ENCODE measurements at places on chromosomes 6 and 20.

DNA sequence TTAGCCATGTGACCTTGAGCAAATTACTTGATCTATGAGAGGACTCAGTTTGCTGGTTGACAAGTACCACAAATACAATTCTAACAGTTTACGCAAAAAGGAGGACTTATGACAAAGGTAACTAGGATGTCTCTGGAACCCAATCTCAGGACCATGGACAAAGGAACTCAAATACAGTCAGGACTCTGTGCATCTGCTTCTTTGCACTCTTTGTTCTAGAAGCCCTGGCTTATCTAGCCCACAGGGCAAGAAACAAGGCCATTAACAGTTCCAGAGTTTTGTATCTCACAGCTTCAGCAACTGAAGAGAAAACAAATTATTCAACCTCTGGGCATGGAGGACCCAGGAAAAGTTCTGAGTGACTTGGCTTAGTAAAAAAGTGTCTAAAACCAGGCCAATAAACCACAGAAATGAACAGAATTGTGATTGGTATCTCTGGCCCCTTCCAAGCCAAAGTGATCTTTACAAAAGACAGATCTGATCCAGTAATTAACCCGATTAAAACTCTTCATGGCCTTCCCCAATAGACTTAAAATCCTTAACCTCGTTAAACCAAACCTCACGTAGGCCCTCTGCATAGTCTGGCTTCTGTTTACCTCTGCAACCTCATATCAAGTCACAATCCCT lies 5.9 kb downstream of the WASF1 start:
- no peak for DNase-seq

DNA sequence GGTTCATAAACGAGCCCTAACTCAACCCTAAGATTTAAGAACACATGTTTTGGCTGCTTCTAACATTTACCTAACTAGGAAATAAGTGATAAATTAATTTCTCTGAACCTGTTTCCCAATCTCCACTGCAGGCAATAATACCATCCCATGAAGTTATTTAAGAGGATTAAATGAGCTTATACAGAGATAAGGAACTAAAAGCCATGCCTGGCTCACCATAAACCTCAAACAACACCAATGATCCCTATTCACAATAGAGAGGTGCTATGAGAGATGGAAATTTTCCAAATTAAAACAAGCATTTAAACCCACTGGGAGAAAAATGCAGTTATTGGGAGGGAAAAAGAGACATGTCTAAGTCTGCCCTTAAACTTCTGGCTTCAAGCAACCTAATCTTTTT lies 33.9 kb upstream of the KLHL31 start:
- DNase-seq, result no peak

DNA sequence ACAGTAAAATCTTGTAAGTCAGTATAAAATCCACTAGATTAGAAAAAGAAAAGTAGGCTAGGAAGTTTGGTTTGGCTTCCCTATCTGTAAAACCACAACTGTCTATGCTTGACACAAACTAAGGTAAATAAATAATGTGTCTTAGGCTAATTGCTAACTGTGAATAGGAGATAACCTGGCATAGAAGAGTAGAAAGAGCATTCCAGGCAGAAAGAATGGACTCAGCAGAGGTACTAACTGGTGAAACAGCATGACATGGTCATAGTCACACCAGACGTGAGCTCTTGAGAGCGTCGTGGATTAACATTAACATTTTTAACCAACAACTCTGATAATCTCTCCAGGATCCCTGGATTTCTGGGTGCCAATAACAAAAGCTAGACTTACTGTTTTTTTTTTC lies 8.7 kb upstream of the WTAP start:
- DNase-seq, result no peak

DNA sequence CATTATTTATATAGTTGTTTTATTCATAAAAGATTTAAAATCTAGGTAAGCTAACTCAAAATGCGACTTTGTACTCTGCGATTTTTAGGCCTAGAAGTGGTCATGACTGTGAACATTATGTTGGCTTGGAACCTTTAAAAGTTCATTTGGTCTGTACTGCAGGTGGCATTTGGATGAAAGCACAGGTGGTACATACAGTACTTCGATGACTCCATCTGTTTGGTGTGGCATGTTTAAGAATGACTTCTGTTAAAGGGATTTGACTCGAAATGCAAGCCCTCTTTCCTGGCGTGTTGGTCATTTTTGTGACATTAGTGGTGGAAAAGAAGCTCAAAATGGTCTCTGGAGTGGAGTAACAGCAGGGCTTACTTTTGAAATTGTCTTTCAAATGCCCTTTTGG lies 118.1 kb downstream of the UST start:
- no peak for DNase-seq

GRCh38 chr20:23449421-23449820 lies 3.3 kb downstream of the CST11 start:
- DNase-seq, result no peak

- DNase-seq, result no peak
These were observed 112.9 kb downstream of the JARID2 start for GRCh38 chr6:15358579-15359327.

DNA sequence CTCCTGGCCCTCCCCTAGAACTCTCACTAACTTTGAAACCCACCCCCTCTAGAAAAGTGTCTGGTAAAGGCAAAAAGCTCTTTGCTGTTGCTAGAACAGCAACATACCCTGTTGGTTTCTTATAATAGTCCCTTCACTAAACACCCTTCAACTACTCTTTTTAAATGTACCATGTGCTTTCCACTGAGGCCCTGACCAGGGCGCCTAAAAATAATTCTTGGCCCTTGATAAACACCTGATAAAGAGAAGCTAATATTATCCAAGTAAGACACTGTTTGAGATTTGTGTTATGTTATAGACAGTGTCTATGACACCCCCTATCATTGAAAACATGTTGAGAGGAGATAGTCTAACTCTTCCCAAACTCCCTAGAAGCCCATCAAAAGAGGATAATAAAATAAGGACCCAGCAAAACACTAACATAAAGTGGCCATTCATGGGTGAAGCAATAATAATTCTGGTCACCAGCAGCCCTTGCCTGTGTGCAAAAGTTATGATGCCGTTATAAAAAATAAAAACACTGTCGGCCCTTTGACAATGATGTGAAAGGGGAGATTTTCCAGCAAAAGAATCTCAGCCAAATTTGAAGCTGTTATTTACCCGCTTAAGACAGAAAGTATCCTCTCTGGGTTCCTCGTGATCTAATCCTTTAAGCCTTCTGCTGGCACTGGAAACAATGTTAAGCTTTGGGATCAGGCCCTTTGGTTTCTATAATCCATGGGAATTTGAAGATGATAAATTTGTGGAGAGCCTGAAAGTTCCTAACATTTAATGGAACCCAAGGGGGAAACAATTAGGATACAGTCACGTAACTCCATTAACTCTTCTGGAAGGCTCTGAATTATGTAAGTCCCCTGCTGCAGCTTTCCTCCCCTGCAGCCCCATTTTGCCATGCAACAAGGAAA lies 122.6 kb upstream of the PLCB4 start:
- no peak for DNase-seq

DNA sequence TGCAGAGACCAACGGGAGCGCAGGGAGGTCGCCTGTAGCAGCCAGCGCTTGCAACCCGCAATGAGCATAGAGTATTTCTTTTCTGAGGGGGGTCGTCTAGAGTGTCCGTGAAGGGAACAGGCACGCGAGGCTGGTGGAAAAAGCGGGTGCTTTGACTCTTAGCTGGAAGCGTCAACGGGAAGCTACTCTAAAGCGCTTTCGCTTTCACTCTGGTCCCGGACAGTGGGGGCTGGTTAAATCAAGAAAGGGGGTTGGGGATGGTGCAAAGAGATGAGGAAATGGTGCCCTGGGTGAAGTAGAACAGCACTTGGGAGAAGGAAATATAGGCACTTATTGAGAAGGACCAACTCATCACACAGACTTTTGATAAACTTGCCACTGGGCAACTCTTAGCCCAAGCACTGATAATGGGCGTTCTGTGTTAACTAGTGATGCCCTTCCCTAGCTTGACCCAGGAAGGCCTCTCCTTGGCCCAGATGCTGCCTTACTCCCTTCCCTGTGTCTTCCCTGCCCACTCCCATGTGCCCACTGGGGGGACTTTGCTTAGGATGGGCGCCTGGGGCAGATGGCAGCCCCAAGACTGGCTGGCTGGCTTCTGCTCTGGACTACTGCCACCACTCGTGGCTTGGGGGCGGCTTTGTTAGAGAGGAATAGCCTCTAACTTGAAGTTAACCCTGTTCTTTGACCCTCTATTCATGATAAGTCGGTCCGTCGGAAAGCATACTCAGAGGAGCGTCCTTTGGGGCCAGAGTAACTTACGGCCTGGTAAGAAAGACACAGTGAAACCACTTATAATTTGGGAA lies 585 bp downstream of the PSMB9 start:
- DNase-seq, result peak; percentile 49

GRCh38 chr20:55650657-55651360 lies 354.5 kb downstream of the CBLN4 start:
- DNase-seq, result no peak

GRCh38 chr6:69988458-69989126 lies 122.2 kb downstream of the COL19A1 start:
- DNase-seq, result no peak

GRCh38 chr6:19925533-19925932 lies 88.4 kb downstream of the ID4 start:
- no peak for DNase-seq

DNA sequence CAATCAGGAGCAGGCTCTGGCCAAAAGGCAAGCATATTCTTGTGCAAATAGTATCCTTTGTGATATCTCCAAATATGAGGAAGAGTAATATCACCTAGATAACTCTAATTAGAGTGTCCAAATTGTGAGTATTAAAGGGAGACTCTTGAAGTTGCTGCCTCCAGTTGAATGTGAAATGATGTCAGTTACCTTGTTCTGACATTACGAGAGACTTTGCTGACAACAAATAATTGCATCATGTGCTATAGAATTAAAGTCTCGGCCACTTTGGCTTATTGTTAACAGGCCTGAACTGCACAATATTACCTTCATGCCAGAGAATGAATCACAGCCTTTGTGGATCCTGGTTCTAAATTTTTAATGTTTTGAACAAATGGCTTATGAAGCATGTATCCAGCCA lies 106.5 kb downstream of the AIG1 start:
- no peak for DNase-seq

DNA sequence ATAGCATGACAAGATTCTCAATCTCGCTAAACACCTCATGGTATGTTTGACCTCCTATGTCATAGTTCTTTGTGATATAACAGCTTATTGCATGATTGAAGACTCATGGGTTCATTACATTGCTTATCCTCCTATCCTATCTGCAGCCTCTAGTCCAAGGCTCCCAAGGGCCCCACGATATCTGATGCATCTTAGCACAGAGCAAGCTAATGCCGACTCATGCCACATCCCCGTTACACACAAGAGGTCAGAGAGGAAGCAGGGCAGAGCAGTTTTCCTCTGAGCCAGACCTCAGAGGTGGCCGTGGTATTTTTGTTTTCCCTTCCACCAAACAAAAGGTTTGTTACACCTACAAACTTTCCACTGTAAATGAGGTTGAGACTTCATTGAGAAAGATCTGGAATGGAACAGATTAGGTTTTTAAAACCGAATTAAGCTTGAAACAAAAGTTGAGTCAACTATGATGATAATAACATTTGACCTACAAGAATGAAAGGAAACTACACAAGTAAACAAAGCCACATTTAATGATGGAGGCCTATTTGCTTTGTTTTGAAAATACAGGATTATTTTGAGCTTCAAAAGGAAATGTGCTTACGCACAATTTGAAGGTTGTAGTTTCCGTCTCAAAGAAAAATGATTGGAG lies 133.9 kb upstream of the MYLIP start:
- no peak for DNase-seq

GRCh38 chr6:11380969-11381744 lies 148.7 kb upstream of the NEDD9 start:
- no peak for DNase-seq

DNA sequence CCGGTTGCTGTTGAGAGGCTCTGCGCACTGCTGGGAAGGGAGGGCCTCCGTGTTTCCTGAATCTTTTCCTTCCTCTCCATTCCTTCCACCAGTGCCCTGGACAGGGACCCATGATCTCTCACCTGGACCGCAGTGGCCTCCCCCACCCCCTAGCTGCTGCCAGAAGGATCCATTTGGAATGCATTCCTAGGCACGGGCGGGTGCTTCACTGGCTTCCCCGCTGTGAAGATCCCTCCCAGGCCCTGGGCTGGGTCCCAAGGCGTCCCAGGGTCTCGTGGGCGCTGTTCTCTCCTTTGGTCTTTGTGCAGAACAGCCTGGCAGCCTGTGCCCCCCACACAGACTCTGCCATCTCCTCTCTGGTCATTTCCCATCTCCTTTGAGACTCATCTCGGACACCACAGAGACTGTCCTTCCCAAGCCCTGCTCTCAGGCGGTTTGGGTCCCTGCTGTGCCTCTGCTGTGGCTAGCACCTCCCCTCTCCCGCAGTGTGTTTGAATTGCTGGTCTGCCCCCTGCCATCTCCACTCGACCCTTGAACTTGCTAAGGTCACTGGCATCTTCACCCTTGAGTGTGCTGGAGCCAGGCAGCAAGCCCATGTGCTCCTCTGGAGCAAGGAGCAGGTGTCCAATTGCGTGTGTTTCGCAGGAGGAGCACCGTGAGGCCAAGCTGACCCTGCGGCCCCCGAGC lies 59.0 kb downstream of the TCP11 start:
- DNase-seq, result no peak

GRCh38 chr6:95328231-95328630 lies 249.1 kb upstream of the MANEA start:
- no peak for DNase-seq

DNA sequence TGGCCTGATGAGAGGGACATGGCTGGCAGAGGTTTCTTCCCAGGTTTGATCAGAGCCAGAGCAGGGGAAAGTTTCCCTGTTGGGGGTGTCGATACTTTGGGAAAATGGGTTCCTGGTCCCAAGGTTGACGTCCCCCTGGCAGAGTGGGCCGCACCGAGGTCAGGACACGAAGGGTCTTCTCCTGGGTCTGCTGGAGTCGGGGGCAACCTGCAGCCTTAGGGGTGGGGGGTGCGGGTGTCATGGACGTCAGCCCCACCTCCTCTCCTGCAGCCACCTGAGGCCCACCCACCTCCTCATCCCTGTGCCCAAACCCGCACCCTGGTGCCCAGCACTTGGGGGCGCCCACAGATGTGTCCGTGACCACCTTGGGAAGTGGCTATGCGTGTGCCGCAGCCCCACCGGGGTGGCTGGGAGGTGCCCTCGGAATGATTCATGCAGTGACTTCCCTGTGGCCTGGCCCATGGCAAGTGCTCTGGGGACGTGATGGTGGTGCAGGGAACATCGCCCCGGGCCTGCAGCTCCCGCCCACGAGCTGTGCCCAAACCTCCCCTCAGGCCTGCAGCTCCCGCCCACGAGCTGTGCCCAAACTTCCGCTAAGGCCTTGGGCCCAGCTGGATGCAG lies 64.9 kb downstream of the YTHDF1 start:
- no peak for DNase-seq

Measured in activated CD4-positive, alpha-beta T cell treated with anti-CD3 and anti-CD28 coated beads for 1 hour (primary cell).